Activated T-cell treated with anti-CD3 and anti-CD28 coated beads, Interleukin-2, amount 50 U/mL, for 24 hours (primary cell): ENCODE measurements at places on chromosomes 7 and 10.

- DNase-seq: no peak
- peaks cover 4% of the 10 kb centered on the region for H3K4me1 ChIP-seq
- no peaks in the 10 kb centered on the region for H3K36me3 ChIP-seq
- no peak overlapping the region for H3K27ac ChIP-seq
Observed at GRCh38 chr10:46558392-46559185, 2.1 kb upstream of the GPRIN2 start.

GRCh38 chr7:155889636-155890511, 77.6 kb upstream of the SHH start:
- DNase-seq: no peak
- no peaks in the 10 kb centered on the region for H3K4me1 ChIP-seq
- H3K36me3 ChIP-seq: no peaks in the 10 kb centered on the region

DNA sequence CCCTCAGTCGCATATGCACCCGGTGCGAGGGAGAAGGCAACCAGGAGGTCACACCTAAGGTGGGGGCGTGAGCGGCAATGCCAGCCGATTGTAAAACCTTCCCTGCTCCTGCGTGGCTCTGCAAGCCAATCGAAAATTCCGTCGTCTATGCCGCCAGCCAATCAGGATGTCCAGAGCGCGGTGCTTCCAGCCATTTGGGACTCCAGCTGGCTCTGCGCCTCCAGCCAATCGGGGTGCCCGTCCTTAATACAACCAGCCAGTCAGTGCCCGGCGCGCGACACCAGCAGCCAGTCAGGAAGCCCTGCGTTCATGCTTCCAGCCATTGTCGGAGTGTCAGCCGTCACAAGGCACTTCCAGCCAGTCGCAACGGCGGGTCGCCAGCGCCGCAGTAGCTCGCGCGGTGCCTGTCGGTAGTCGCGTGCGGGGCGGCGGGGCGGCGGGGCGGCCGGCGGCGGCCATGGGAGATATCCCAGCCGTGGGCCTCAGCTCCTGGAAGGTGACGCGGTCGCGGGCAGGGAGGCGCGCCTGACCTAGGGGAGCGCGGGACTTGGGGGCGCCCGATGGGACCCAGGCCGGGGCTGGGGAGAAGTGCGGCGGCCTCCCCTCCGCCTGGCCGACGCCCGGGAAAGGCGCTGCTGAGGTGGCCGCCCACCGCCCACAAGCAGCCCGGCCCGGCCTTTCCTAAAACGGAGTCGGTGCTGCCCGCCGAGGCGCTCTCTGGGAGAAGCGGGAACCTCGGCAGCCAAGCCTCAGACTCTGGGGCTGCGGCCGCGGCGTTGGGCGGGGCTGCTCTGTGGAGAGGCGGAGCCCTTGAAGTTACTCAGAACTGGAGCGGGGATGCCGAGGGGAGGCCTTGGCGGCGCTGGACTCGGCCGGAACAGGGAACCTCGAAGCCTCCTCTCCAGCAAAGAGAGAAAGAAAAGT, at the start of gene AKR1E2:
Gene AKR1E2 (plus strand): TSS at position 340 of the 924 bp plus-strand sequence. CDS start 118 bp downstream, at position 458.
- H3K36me3 ChIP-seq: peaks cover 6% of the 10 kb centered on the region
- peak; percentile 82 for DNase-seq
- H3K4me1 ChIP-seq: peaks cover 18% of the 10 kb centered on the region

- H3K4me1 ChIP-seq: peaks cover 44% of the 10 kb centered on the region
- no peaks in the 10 kb centered on the region for H3K27me3 ChIP-seq
- peaks cover 70% of the 10 kb centered on the region for H3K36me3 ChIP-seq
- H3K4me3 ChIP-seq: peak overlapping the region; percentile 63
- peak overlapping the region; percentile 92 for H3K27ac ChIP-seq
Observed at GRCh38 chr10:16788125-16788524, 29.1 kb downstream of the RSU1 start.

GRCh38 chr10:43375401-43376020, 4.1 kb downstream of the FXYD4 start:
- H3K4me1 ChIP-seq: peaks cover 6% of the 10 kb centered on the region
- no peak overlapping the region for H3K27ac ChIP-seq
- H3K4me3 ChIP-seq: no peak overlapping the region
- H3K27me3 ChIP-seq: no peaks in the 10 kb centered on the region
- no peak for DNase-seq

- H3K27me3 ChIP-seq: no peaks in the 10 kb centered on the region
- H3K4me3 ChIP-seq: no peak overlapping the region
- no peaks in the 10 kb centered on the region for H3K4me1 ChIP-seq
- H3K27ac ChIP-seq: no peak overlapping the region
Observed at GRCh38 chr7:10429511-10429910, 544.2 kb upstream of the PHF14 start.

DNA sequence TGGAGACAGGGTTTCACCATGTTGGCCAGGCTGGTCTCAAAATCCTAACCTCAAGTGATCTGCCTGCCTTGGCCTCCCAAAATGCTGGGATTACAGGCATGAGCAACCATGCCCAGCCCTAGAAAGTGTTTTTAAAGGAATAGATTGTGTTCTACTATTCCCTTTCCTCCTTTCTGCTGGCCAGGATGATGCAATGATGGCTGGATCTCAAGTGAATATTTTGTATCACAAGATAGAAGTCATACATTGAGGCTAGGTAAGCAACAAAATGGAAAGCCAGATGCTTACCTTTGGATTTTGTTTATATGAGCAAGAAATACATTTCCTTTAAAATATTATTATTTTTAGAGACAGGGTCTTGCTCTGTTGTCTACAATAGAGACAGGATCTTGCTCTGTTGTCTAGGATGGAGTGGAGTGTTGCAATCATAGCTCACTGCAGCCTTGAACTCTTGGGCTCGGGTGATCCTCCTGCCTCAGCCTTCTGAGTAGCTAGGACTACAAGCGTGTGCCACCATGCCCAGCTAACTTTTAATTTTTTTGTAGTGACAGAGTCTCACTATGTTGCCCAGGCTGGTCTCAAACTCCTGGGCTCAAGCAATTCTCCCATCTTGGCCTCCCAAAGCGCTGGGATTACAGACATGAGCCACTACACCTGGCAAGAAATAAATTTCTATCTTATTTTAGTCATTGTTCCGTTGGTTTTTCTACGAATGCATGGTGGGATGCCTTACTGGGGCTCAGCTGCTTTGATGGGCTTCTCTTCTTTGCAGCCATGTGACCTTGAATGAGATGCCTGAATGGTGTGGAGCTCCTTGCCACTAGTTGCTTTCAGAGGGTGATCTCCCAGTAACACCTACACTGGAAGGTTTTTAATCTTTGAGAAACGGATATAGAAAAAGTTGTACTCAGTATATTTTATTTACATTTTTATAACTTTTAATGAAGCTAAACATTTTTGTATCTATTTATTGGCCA, 5.8 kb upstream of the AEBP1 start:
- no peak for DNase-seq
- peaks cover 16% of the 10 kb centered on the region for H3K4me1 ChIP-seq
- H3K4me3 ChIP-seq: no peak overlapping the region
- H3K36me3 ChIP-seq: no peaks in the 10 kb centered on the region

- H3K36me3 ChIP-seq: no peaks in the 10 kb centered on the region
- H3K27me3 ChIP-seq: peaks cover 31% of the 10 kb centered on the region
- H3K4me3 ChIP-seq: no peak overlapping the region
- H3K4me1 ChIP-seq: no peaks in the 10 kb centered on the region
- H3K27ac ChIP-seq: no peak overlapping the region
Observed at GRCh38 chr10:69883310-69884023, 81.8 kb downstream of the COL13A1 start.
